Activated CD4-positive, CD25-positive, alpha-beta regulatory T cell (primary cell): ENCODE measurements at places on chromosomes 2 and 18.

DNA sequence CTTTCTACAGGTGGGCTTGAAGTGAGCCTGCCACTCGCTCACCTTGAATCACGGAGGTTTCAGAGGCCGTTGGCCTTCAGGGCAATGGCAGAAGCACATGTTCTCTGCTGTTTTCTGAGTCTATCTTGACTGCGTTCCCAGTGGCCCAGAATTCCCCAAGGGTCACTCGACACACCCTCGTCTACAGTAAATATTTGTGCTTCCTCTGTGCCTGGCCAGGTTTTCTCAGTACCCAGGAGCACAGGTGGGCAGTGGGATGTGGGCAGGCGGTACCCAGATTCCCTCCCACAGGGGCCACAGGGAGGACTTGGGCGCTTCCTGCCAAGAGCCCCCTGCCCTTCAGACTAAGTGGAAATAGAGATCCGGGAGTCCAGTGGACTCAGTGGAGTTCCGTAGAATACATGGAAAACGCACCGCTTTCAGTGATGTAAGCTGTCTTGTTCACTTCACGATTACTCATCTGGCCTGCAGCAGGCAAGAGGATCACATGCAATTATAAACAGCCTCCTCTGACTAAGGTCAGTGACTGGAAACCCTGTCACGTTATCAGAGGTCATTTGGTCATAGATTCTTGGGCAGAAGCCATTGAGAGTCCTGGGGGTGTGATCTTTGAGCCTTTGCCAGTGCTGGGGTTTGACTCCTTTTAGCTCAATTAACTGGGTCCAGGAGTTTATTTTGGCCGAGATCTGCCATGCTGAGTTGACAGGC, 179.8 kb downstream of the NEDD4L start:
- no peak for DNase-seq

GRCh38 chr2:144404586-144405314, 115.2 kb downstream of the ZEB2 start:
- DNase-seq: no peak

DNA sequence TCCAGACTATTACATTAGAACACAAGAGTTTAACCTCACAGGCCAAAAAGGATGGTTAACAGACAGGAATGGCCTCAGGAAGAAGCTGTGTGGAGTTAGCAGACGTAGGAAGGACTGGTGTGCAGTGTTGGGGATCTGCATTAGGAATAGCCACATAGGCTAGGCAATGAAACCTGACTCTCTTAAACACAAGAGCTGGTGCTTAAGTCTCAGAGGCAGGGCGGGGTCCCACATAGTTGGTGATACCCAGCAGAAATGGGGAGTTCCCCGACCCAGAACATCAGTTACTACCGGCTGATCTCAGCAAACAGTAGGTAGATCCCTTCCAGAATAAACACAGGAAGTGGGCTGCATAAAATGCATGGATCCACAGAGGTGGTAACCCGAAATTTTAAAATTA, 64.1 kb downstream of the CCDC93 start:
- DNase-seq: no peak

DNA sequence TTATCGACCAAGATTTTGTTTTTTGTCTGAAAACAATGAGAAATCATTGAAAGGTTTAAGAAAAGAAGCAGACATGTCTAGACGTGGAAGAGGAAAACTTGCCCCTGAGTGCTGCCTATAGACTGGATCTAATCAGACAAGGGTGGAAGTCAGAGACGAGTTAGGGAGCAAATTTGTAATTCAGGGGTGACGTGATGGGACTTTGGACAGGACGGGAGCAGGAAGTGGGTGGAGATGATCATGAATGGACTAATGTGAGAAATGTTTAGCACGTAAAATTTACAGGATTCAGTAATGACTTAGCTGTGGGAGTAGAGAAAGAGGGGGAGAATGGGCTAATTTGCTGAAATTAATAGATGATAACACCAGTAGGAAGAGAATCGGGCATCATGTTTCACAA, 117.0 kb upstream of the EPHA4 start:
- no peak for DNase-seq

DNA sequence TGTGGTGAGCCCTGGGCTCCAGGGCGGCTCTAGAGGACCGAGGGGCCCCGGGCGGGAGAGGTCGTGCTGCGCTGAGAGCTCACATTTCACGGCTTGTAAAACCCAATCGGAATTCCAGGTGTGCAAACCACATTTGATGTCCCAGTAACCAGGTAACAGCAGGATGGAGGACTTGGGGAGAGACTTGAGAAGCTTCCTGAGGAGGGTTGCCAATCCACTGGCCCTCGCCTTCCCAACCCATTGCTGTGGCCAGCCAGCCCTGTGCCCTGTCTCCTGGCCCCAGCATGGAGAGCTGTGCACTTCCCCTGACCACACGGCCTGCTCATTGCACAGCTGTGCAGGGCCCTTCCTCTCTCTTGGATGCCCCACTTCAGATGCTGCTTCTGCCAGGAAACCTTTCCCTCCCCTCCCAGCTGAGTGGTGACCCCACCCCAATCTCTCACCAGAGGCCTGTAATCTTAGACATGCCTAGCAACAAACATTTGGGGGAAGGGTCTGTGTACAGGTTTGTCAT, 39.6 kb downstream of the ASB1 start:
- DNase-seq: no peak

GRCh38 chr2:102401865-102402264, 21.1 kb upstream of the IL18RAP start:
- no peak for DNase-seq

- DNase-seq: no peak
These were observed 157.3 kb downstream of the CDCA7 start for GRCh38 chr2:173511942-173512341.

DNA sequence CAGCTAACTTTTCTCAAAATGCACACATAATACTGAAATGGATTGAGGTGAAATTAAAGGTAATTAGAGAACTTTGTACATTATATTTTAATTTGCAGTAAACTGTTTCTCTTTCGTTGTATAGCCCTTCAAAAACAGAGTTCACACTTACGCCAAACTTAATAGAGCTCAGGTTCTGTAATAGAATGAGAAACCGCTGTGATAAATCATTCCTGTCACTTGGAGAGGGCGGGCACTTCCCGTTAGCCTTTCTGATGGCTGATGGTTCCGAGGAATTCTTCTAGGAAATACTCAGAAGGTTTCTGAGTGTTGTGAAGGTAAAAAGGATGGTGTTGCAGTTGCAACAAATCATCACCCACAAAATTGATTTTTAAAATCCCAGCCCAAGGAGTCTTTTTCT, 155.8 kb upstream of the ALKAL2 start:
- DNase-seq: no peak

DNA sequence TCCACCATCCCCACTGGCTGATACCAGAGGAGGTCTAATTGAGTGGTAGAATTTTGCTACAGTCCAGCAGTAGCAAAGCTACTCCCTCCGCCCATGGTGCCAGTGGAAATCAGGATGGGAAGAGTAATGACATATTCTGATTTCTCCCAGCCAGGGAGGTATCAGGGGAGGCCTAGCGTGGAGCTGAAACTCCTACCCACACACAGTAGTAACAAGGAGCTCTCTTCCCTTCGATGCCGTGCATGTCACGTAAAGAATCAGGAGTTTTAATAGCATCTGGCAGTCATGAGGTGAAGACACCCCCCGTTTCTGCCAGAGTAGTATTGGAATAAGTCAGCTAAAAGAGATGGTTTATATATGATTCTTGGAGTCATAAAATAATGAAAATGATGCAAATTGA, 786.8 kb upstream of the DDX18 start:
- no peak for DNase-seq

DNA sequence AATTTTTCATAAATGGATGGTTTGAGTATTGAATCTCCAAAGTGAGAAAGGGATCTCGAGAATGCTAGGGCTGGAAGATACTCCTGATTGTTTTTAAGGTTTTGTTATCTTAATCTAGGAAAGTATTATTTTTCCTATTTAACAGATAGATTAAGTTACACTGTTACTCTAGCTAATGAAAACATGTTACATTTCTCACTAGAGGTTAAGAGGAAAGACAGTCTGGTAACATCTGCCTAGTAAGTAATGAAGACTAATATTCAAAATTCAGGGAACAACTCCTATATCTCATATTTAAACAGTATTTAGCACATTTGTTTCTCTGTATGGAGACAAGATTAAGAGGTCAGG, 2.0 kb downstream of the GALNT3 start:
- no peak for DNase-seq
